ENCODE measurements at places on chromosomes 5 and 9. TPM values are rescaled to one million over a fixed set of nuclear protein-coding genes. Genes with fewer than 3 reads are reported as not detected.

The SLC36A3 gene
- not detected for total RNA-seq

The MYORG gene
- total RNA-seq: 7.2 TPM

The SLC1A1 gene
- total RNA-seq: 1.1 TPM

The EGFLAM gene
- 0.47 TPM for total RNA-seq

The NEUROG1 gene
- not detected for total RNA-seq

The SIGMAR1 gene
- total RNA-seq: 158 TPM

The PLPP7 gene
- not detected for total RNA-seq

The SELENOP gene
- total RNA-seq: 0.22 TPM

The SMIM33 gene
- total RNA-seq: not detected

The CDH9 gene
- not detected for total RNA-seq

The IFNK gene
- total RNA-seq: not detected

The POC5 gene
- 8.3 TPM for total RNA-seq

The TMEM8B gene
- total RNA-seq: 4.5 TPM

The ARL14EPL gene
- total RNA-seq: 0.10 TPM

The DOLPP1 gene
- 21.6 TPM for total RNA-seq

The MYMK gene
- not detected for total RNA-seq

The SLC34A1 gene
- not detected for total RNA-seq

The CDC25C gene
- total RNA-seq: 9.1 TPM

The GLDC gene
- 14.9 TPM for total RNA-seq

The CSF1R gene
- total RNA-seq: 0.35 TPM

The KIAA1958 gene
- 1.5 TPM for total RNA-seq

The LIX1 gene
- not detected for total RNA-seq

The PCDHB14 gene
- total RNA-seq: 0.06 TPM

The SPTAN1 gene
- total RNA-seq: 160 TPM

The IL4 gene
- total RNA-seq: not detected

The EIF4EBP3 gene
- total RNA-seq: 1.9 TPM

The PCDHGA11 gene
- not detected for total RNA-seq

The SLCO6A1 gene
- total RNA-seq: not detected

The TAF11L3 gene
- not detected for total RNA-seq

The MCC gene
- 0.26 TPM for total RNA-seq

The ZFP2 gene
- 0.06 TPM for total RNA-seq

The OR1J2 gene
- total RNA-seq: not detected

The ACSL6 gene
- total RNA-seq: 0.15 TPM

The PKD2L2 gene
- total RNA-seq: not detected

The LCN2 gene
- total RNA-seq: 7.2 TPM

The GNA14 gene
- not detected for total RNA-seq

The PCDHA9 gene
- total RNA-seq: not detected

The ZNF608 gene
- total RNA-seq: 0.99 TPM

The PLAC8L1 gene
- 0.38 TPM for total RNA-seq

The RELL2 gene
- total RNA-seq: 3.4 TPM

The LCN1 gene
- not detected for total RNA-seq

The KIF24 gene
- total RNA-seq: 3.7 TPM

The NOTCH1 gene
- total RNA-seq: 13.2 TPM

The SREK1 gene
- 34.6 TPM for total RNA-seq

The TAF11L14 gene
- total RNA-seq: 0.17 TPM

The ENHO gene
- 1.9 TPM for total RNA-seq

The WWC1 gene
- 91.1 TPM for total RNA-seq

The GRM6 gene
- total RNA-seq: not detected

Measured in A549 treated with dexamethasone at 1 μM for 4 hours (cell line).